ENCODE measurements at places on chromosomes 3 and 15.

- DNase-seq: no peak
These were observed 58.8 kb downstream of the ARNT2 start for GRCh38 chr15:80462836-80463512.

DNA sequence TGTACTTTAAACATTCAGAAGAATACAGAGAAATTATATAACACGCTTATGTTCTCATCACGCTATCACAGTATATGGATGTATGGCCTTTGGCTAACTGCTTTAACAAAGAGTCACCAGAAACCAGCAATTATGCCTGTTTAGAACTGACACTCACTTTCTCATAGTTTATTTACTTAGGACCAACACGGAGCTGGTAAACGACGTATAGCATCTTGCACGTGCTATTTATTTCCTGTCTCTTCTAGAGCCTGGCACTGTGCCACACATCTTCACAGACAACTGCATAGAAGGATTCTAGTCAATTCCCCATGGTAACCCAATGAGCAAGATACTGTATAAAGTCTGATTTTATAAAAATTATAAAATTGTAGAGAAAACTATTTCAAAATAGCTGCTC lies 43.6 kb downstream of the TBC1D2B start:
- DNase-seq: no peak

DNA sequence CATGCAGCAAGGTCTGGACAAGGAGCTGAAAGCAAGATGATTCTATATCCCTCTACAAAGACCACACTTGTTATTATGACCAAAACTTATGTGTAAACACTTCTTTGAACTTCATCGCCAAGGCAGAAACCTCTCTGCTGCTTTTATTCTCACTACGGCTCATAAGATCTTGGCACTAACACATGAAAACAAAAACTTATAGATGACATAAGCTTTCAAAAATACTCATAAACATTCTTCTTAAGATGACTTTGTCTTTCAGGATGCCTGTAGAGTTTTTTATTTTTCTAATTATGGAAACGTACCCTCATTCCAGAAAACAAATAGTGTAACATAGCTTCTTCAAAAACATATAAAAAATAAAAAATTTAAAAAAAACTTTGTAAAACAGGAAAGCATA lies 12.5 kb upstream of the C15orf61 start:
- no peak for DNase-seq

DNA sequence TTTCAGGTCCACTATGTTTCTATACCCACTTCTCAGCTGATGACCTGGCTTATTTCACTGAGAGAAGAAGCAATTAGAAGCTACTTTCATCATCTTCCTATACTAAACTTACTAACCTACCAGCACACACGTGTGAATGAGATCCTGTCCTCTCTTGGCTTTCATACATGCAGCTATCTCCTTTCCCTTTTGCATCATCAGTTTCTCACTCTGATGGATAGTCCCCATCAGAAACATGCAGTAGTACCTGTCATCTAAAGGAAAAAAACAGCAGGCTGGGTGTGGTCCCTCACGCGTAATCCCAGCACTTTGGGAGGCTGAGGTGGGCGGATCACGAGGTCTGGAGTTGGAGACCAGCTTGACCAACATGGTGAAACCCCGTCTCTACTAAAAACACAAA lies 237.6 kb upstream of the C2CD4B start:
- no peak for DNase-seq

DNA sequence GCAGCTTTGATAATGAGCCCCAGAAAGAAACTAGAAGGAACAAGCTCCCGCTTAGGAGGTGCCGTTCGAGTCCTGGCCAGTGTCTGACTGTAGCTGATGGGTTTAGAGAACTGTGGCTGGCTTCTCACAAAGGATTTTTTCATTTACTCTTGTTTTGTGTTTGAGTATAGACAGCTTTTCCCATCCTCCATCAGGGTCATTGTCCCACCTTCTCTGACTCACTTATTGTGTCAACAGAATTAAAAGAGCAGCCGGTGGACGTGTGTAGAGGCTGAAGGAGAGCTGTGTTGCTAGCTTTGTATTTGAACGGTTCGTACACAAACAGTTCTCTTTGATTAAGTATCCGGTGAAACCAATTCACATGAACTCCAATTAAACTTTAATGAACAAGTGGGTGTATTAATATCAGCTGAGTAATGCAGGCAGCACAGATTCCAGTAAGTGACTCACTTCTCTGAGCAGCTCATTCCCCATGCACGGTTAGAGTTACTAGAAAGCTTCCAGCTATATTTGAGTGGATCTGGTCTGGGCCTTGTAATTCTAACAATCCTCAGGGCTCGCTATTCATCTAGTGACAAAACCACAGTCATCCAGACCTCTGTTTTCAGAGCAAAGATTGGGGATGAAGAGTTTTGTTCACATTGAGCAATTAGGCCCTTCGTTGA lies 141.0 kb downstream of the LPP start:
- DNase-seq: no peak

DNA sequence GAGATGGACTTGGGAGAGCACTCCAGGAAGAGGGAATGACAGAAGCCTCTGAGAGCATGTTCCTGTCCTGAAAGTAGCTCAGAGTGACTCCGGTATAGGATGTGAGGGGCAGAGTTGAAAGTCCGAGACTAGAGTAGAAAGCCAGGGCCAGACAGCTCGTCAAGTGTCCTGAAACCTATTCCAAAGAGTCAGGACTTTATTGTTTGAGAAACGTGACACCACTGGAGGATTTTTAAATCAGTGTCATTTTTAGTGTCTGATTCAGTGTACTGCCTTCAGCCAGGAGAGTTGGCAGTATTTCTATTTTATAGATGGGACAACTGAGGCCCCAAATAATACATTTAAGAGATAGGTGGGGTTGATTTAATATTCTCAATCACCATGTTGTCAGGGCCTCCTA lies 1.6 kb upstream of the RBMS3 start:
- DNase-seq: no peak

GRCh38 chr3:58039601-58040000 lies 31.4 kb downstream of the FLNB start:
- DNase-seq: no peak

DNA sequence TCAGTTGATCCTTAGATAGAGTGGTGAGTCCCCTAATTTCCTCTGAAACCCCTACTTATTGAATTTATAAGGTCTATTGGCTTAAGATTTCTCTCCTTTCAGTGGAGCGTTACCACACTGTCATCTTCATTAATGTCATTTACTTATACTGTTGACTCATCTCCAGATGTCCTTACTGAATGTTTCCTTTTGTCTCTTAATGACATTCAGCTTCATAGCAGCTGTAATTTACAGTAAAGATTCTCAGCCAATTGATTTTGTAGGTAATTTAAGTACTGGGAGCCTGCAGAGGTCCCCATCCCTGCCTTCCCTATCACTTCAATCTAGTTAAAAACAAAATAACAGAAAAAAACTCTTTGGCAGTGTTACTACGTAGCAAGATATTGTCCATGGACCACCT lies 18.8 kb downstream of the STX19 start:
- DNase-seq: no peak

- no peak for DNase-seq
These were observed 61.8 kb downstream of the SLC7A14 start for GRCh38 chr3:170524073-170524472.

GRCh38 chr3:195750797-195751520 lies 30.2 kb downstream of the MUC20 start:
- no peak for DNase-seq

DNA sequence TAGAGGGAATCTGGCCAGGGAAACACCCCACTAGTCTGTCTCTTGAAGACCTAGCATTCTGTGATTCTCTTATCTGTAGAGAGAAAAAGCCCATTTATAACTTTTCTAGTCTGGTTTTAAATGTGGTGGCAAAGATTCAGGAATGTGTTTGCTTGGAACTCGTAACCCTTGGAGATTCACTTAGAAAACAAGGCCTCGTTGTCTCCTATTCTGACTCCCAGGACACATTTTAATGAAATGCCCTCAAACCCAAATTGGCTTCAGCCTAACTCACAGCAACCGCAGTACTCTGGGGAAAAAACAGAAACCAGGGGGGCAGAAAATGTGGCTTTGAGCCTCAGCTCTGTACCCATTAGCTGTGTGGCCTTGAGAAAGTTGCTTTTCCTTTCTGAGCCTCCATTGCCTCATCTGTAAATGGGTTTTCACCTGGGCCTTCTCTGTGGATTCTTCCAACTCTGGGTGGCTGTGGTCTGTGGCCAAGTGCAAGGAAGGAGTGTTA lies 36.5 kb downstream of the RPLP1 start:
- no peak for DNase-seq

GRCh38 chr3:53134631-53135232 lies 4.5 kb upstream of the RFT1 start:
- no peak for DNase-seq

DNA sequence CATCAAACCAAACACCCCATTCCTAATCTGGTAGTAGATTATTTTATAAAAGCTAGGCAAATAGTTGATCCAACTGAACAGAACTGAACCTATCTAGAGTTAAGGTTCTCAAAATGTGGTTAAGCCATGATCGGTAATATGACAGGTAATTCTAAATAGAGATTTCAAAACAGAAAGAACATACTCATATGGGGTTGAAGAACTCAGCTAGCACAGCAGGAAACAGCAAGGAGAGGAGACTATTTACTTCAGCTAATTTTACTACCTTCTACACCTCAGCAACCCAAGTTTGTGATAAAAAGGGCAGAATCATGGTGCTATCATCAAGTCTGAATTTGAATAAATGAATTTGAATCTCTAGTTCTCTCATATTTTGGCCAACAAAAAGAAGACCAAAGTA lies 11.8 kb downstream of the CD47 start:
- DNase-seq: no peak

DNA sequence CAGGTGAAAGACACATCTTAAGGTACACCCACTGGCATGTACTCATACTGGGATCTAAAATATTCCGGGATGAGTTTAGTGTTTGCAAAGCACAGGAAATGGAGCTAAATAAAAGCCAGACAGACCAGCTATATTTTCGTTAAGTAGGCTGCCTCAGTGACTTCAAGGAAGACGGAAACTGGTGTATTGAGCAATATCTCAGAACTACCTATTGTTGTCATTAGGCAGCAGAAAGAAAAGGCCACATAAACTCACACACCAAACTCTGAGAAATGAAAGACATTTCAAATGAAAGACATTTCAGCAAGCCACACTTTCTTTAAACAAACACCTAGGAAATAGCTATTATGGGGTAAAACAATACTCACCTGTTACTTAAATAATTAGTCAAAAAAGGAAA lies 761.7 kb upstream of the SEMA6D start:
- DNase-seq: no peak

GRCh38 chr3:72657666-72658065 lies 190.6 kb downstream of the SHQ1 start:
- DNase-seq: no peak

- no peak for DNase-seq
These were observed 214.8 kb downstream of the FMN1 start for GRCh38 chr15:32979710-32980109.

DNA sequence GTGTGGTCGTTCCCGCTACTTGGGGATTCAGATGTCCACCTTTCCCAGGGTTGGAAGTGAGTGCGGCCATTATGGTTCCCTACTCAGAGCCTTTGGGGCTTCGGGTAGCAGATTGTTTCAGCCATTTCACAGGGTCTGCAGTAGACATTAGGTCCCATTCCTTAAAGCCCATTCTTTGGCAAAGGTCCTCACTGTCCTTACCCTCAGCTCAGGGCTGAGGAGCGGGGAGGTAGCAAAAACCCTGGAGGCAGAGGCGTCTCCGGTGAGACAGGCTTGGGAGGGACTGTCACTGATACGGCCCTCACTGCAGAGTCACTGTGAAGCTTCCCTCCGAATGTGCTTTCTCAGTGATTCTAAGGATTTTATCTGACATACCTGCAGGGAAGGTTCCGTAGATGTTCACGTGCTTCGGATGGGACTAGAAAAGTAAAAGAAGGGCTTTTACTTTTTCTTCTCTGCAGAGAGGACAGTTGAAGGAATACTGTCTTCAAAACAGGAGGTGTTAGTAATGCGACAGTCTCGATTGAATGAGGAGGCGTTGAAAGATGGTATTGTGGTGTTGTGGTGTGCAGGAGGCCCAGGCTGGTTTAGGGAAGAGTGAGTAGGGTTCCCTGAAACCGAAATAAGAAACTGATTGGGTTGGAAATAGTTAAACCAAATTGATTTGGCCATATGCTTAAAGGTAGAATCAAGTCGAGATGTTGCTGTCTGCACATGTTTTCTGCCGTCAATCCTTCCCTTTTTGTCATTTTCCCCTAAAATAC lies 630 bp downstream of the ATP6V1A start:
- DNase-seq: no peak

DNA sequence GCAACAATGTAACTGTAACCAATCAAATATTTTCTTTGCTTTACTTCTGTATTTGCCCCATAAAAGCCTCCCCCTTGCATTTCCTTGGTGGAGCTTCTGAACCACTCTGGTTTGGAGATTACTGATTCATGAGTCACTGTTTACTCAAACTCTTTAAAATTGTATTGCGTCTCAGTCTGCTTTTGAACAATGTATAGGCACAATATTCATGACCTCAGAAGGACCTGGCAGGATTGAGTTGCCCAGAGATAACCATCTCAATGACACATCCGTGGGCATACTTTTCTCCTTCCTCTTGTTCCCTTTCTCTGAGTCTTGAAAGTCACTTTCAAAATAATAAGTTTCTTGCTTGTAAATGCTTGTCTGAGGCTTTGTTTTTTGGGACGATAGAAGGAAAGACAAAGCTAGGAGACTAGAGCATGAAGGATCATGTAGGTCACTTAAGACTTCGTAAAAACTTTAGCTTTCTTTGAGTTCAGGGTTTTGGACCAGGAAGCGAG lies 57.1 kb upstream of the POU1F1 start:
- no peak for DNase-seq

- DNase-seq: no peak
These were observed 138.3 kb downstream of the SQOR start for GRCh38 chr15:45773149-45773548.

- no peak for DNase-seq
These were observed 16.5 kb upstream of the SKOR1 start for GRCh38 chr15:67808821-67809220.

Measured in cortex of kidney (tissue), 1 donor.